Aorta (tissue), 5 donors: ENCODE measurements at places on chromosomes 2 and 18. TPM values are rescaled to one million over a fixed set of nuclear protein-coding genes. Genes with fewer than 3 reads are reported as not detected.

- no peak for DNase-seq
Measured at GRCh38 chr2:74922592-74923227, 35.7 kb upstream of the POLE4 start.

GRCh38 chr2:65549257-65549627, 116.8 kb upstream of the SPRED2 start:
- DNase-seq: no peak

DNA sequence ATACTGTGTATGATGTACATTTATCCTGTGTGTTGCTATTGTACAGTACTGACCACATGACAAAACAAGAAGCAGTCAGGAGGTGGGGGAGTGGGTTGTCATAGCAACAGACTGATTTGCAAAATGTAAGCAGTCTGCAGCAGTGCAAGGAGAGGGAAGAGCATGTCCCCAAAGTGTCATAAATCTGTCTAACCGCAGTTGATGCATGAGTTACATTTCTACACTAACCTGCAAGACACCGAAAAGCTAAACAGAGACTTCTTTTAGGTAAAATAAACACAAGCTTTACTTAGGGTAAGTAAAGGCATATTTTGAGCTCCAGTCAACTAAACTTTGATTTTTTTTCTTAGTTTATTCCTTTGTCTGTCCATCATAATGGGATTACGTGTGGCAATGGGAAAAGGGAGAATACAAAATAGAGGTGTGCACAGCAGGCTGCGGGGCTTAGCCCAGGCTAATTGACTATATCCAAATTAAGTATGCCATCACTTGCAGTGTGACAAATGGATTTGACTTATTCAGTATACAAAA, 134.5 kb downstream of the MEIS1 start:
- DNase-seq: no peak

- DNase-seq: no peak
Measured at GRCh38 chr2:8659735-8660492, 21.9 kb upstream of the ID2 start.

- DNase-seq: peak; percentile 71
Measured at GRCh38 chr18:48927286-48928080, 23.3 kb downstream of the SMAD7 start.

DNA sequence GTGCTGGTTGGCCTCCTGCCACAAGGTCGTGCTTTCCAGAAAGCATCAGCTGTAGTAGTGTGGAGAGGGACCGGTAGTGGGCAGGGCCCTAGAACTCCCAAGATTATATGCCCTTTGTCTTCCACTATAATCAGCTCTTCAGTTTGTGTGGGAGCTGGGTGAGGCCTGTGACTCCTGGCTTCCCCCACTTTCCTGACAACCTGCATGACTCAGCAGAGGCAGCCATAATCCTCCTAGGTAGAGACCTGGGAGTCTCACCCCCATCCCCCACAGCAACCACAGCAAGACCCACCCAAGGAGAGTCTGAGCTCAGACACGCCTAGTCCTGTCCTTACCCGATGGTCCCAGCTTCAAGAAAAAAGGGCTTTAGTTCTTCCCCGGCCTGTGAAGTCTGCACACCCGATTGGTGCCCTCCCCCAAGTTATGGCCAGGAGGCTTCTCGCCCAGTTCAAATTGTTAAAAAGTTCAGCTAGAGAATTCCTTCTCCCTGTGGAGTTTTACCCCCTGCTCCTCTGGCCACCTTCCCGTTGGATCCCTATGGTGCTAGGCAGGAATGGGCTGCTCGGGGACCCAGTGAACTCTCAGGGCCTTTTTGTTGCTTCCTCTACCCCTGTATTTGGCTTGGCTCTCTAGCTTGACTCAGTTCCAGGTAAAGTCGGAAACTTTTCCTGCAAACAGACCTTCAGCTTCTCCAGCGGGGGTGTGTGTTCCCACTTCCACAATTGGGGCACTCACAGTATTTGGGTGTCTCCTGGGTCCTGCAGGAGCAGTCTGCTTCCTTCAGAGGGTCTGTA, 57.8 kb upstream of the FAM237A start:
- no peak for DNase-seq

GRCh38 chr2:240567872-240568677, at the start of gene RNPEPL1:
Gene RNPEPL1, plus strand, starts transcription at chr2:240568484. Its CDS starts 103 bp downstream, at chr2:240568587.
- DNase-seq: peak; percentile 60

GRCh38 chr2:3873899-3874298, 170.5 kb downstream of the DCDC2C start:
- DNase-seq: no peak

GRCh38 chr2:99181624-99182000, 628 bp downstream of the MRPL30 start:
- DNase-seq: no peak

- peak; percentile 55 for DNase-seq
Measured at GRCh38 chr2:234840336-234840735, 111.5 kb upstream of the SH3BP4 start.

- no peak for DNase-seq
Measured at GRCh38 chr2:101337877-101338276, 29.4 kb upstream of the RNF149 start.

Gene COPS8
- 44.0 TPM for total RNA-seq

Gene SFXN5
- 20.7 TPM for total RNA-seq

Gene TLX2
- total RNA-seq: not detected
